ENCODE measurements at places on chromosomes 12 and 14.

DNA sequence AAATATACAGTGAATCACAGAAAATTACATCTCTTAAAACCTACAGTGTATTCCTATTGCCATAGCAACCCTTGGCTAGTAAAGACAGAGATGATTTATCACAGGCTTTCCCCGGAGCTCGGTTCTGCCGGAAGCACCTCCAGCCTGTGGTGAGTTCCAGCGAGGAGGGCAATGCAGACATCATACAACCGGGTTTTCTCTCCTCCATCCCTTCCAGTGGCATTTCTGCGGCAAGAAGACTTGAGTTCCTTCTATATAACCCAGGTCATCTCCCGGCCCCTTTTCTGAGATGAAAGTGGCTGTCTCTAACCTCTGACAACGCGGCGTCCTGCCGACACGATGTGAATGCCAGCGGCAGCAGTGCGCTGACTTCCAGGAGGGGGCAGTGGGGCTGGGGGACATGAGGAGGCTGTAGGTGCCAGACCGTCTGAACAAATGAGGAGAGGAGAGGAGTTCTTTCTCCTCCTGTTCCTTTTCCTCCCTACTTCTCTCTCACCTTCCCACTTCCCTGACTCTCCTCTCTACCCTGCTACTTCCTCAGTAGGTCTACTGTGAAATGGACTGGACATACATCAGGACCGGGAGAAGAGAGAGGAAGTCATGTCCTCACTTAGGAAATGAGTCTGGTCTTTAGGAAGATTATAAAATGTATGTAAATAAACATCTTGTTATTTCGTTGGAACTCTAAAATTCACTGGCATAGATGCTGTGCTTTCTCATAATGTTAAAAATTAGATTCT, 68.6 kb upstream of the MAX start:
- DNase-seq = peak; percentile 44
- no peak overlapping the region for H3K27ac ChIP-seq
- no peaks in the 10 kb centered on the region for H3K27me3 ChIP-seq
- H3K4me3 ChIP-seq = peak overlapping the region; percentile 31

DNA sequence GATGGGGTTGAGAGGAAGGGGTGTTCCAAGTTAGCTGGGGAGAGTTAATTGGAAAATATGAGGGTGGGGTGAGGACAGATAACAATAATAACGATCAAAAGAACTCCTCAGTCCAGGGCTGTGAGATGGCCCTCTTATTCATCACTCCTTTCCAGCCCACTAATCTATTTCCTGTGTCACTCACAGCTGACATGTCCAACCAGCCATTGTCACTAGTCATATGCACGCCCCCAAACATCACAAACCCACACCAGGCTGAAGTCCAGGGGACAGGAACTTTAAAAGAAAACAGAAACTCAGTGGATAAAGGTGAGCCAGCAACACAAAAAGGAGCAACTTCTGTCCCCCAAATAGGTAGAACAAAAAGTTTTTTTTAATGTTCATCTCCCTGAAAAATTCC, 911 bp downstream of the CALCOCO1 start:
- H3K4me1 ChIP-seq = peaks cover 12% of the 10 kb centered on the region
- no peaks in the 10 kb centered on the region for H3K27me3 ChIP-seq
- peak overlapping the region; percentile 89 for H3K4me3 ChIP-seq
- DNase-seq = peak; percentile 22
- H3K27ac ChIP-seq = peak overlapping the region; percentile 40

DNA sequence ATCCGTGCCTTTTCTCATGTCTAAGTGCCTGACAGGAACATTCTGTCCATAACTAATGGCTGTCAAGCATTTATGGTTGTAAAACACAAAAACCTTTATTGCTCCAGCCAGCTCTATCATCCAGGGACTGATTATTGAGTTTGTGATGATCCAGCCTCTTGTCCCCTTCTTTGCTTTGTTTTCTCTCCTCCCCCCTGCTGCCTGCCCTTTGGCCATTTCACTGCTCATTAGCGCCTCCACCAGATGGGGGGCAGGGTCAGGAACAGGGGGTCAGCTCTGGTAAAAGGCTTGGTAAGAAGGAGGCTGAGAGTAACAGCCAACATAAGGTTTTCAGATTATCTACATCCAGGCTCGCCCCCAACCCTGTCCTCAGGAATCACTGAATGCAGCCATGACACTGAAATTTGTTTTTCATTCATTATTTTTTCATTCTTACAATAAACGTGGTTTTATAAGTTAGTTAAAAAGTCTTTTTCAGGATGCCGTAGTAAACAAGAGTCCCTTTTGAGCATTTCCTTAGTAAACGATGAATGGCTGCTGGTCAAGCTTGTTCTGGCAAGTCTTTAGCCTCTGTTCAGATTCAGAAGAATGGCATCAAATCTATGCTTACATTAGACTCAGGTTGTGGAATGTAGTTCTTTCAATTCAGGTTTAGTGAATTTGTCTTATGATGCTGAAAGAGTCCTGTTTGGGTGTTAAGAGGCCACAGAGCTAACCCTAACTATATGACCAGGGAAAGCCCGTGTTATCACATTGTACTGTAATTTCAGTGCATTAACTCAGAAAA, 21.7 kb downstream of the HMGA2 start:
- no peak overlapping the region for H3K27ac ChIP-seq
- no peaks in the 10 kb centered on the region for H3K36me3 ChIP-seq
- H3K4me1 ChIP-seq = no peaks in the 10 kb centered on the region
- no peak for DNase-seq
- H3K27me3 ChIP-seq = no peaks in the 10 kb centered on the region

GRCh38 chr12:27576667-27577347, 52.8 kb downstream of the PPFIBP1 start:
- no peaks in the 10 kb centered on the region for H3K27me3 ChIP-seq
- H3K36me3 ChIP-seq = peaks cover 13% of the 10 kb centered on the region
- no peaks in the 10 kb centered on the region for H3K4me1 ChIP-seq
- no peak overlapping the region for H3K4me3 ChIP-seq
- no peak for DNase-seq
- no peak overlapping the region for H3K27ac ChIP-seq

- H3K4me3 ChIP-seq = no peak overlapping the region
- H3K36me3 ChIP-seq = peaks cover 52% of the 10 kb centered on the region
- peaks cover 7% of the 10 kb centered on the region for H3K4me1 ChIP-seq
- DNase-seq = no peak
- H3K27me3 ChIP-seq = no peaks in the 10 kb centered on the region
These were observed 32.2 kb upstream of the NPFF start for GRCh38 chr12:53539526-53539925.

DNA sequence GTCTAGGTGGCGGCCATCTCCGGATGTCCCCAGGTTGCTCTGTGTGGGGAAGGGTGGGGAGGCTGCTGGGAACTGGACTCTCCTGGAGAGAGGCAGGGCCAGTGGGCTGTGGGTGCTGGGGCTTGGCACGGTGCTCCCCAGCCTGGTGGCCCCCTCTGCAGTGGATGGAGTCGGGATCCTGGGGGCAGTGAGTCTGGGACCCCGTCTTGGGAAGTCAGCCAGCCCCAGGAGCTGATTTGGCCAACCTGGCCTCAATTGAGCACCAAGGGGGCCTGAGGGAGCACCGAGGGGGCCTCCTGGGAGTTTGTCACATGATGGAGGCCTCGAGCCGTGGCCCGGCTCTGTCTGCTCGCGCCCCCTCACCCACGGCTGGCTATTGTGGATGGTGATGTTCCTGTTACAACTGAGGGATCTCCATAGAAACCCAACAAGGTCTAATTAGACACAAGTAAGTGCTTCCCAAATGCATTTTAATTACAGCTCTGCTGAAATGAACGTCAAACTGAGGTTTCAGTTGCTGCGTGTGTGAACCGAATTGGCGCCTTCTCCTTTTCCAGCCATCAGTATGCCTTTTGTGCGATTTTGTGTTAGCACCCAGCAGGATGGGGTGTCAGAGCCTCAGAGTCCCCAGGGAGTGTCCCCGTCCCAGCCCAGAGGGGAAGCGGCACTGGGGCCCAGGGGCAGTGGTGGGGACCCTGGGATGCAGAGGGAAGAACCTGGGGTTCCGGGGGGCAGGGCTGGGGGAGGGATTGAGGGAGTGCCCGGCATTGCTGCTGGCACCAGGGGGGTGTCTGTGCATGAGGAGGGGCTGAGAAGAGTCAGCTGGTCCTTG, 71.8 kb downstream of the KIF26A start:
- H3K27ac ChIP-seq = no peak overlapping the region
- H3K4me3 ChIP-seq = no peak overlapping the region
- peaks cover 15% of the 10 kb centered on the region for H3K4me1 ChIP-seq
- H3K27me3 ChIP-seq = no peaks in the 10 kb centered on the region
- no peaks in the 10 kb centered on the region for H3K36me3 ChIP-seq
- DNase-seq = no peak

GRCh38 chr12:2583642-2584401, 210.9 kb upstream of the FKBP4 start:
- no peak overlapping the region for H3K4me3 ChIP-seq
- no peaks in the 10 kb centered on the region for H3K36me3 ChIP-seq
- H3K27ac ChIP-seq = no peak overlapping the region
- H3K4me1 ChIP-seq = no peaks in the 10 kb centered on the region
- H3K27me3 ChIP-seq = peaks cover 28% of the 10 kb centered on the region

DNA sequence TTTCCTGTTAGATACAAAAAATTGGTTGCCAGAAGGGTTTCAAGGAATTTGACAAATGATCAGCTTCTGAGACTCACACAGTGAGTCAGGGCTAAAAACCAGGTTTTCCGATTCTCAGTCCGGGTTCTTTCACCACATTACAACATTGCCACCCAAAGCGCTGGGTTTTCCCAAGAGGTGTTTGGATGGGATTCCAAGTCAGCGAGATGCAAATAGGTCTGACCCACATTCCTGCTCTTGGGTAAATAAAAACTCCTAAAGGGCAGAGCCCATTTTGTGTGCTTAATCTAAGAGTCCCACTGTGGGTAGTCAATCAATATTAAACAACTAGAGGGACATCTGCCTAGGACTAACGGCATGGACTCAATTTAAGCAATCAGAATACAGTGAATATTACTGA, 5.4 kb upstream of the RIC8B start:
- H3K27ac ChIP-seq = no peak overlapping the region
- H3K4me3 ChIP-seq = no peak overlapping the region
- no peaks in the 10 kb centered on the region for H3K36me3 ChIP-seq
- H3K27me3 ChIP-seq = peaks cover 12% of the 10 kb centered on the region

GRCh38 chr12:89884952-89885351, 176.3 kb upstream of the ATP2B1 start:
- H3K27me3 ChIP-seq = no peaks in the 10 kb centered on the region
- no peaks in the 10 kb centered on the region for H3K36me3 ChIP-seq
- no peaks in the 10 kb centered on the region for H3K4me1 ChIP-seq
- no peak overlapping the region for H3K27ac ChIP-seq
- H3K4me3 ChIP-seq = no peak overlapping the region

GRCh38 chr14:38197784-38198335, 9.8 kb upstream of the SSTR1 start:
- H3K27me3 ChIP-seq = no peaks in the 10 kb centered on the region
- no peak for DNase-seq
- no peaks in the 10 kb centered on the region for H3K36me3 ChIP-seq
- no peaks in the 10 kb centered on the region for H3K4me1 ChIP-seq

- H3K4me3 ChIP-seq = no peak overlapping the region
- no peaks in the 10 kb centered on the region for H3K36me3 ChIP-seq
- no peak for DNase-seq
- H3K27me3 ChIP-seq = no peaks in the 10 kb centered on the region
- H3K27ac ChIP-seq = no peak overlapping the region
These were observed 31.5 kb downstream of the SLC6A12 start for GRCh38 chr12:182381-182892.

GRCh38 chr12:76480796-76481195, 78.8 kb downstream of the OSBPL8 start:
- no peaks in the 10 kb centered on the region for H3K4me1 ChIP-seq
- no peaks in the 10 kb centered on the region for H3K36me3 ChIP-seq
- no peak overlapping the region for H3K4me3 ChIP-seq
- DNase-seq = no peak

- H3K36me3 ChIP-seq = no peaks in the 10 kb centered on the region
- no peaks in the 10 kb centered on the region for H3K27me3 ChIP-seq
- H3K4me1 ChIP-seq = peaks cover 46% of the 10 kb centered on the region
- peak overlapping the region; percentile 8 for H3K27ac ChIP-seq
- peak overlapping the region; percentile 8 for H3K4me3 ChIP-seq
These were observed 17.6 kb downstream of the CCDC88C start for GRCh38 chr14:91399868-91400640.

GRCh38 chr14:53226553-53226952, 73.4 kb upstream of the DDHD1 start:
- no peaks in the 10 kb centered on the region for H3K4me1 ChIP-seq
- no peaks in the 10 kb centered on the region for H3K27me3 ChIP-seq
- DNase-seq = no peak
- H3K4me3 ChIP-seq = no peak overlapping the region
- no peak overlapping the region for H3K27ac ChIP-seq

DNA sequence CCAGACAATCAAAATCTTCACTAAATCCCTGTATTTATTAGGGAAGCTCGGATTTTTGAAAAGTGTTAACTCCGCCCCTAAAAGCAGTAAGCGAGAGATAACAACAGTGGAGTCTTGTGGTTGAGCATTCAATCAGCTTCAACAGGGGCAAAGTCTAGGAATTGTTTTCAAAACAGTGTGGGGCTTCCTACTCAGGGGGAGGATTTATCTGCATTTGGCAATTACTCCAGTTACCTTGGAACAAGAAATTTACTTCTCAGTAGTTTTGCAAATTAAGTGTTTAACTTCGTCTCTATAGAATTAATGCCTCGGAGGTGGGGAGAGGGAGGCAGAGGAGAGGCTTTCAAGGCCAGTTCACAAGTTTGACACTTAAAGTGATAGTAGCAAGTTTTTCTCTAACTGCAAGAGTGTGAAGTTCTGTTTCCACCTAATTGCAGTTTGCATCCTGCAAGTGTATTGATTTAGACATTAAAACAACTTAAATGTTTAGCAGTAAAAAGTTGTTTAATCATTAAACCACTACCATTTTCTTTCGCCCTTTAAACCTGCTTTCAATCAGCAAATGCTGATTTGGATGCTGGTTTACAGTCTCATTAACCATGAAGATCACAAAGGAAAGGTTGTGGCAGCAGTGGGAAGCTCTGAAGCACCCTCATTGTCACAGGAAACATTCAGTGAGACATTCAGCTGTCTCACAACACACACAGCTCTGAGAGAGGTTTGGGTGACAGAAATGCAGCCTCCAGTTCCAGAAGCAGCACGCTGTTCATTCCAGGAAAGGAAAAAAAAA, 102.0 kb downstream of the HMGA2 start:
- H3K27me3 ChIP-seq = no peaks in the 10 kb centered on the region
- no peaks in the 10 kb centered on the region for H3K36me3 ChIP-seq
- peak overlapping the region; percentile 83 for H3K27ac ChIP-seq
- peak overlapping the region; percentile 19 for H3K4me3 ChIP-seq
- peaks cover 29% of the 10 kb centered on the region for H3K4me1 ChIP-seq

DNA sequence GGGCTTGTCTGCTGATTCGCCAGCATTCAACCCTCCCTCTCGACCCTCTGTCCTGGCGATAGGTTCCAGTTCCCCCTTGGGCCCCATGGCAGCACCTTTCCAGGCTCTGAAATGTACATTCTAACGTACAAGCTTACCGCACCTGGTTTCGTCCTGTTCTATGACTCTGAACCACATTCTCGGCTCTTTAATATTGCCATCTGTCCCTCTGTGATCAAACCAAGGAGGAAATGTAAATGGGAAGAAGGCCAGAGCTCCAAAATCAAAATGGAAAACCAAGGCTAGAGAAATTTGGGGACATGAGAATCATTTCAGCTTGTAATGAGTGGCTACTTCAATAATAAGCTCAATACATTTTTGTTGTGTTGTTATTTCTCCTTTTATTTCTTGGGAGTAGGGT, 117.2 kb downstream of the TTC7B start:
- no peaks in the 10 kb centered on the region for H3K36me3 ChIP-seq
- no peaks in the 10 kb centered on the region for H3K27me3 ChIP-seq
- peaks cover 3% of the 10 kb centered on the region for H3K4me1 ChIP-seq
- DNase-seq = no peak
- no peak overlapping the region for H3K4me3 ChIP-seq
- no peak overlapping the region for H3K27ac ChIP-seq

GRCh38 chr12:89448951-89449371, 75.6 kb downstream of the GALNT4 start:
- no peaks in the 10 kb centered on the region for H3K36me3 ChIP-seq
- H3K27me3 ChIP-seq = no peaks in the 10 kb centered on the region
- no peak overlapping the region for H3K4me3 ChIP-seq
- peaks cover 9% of the 10 kb centered on the region for H3K4me1 ChIP-seq
- DNase-seq = no peak
